ENCODE measurements at places on chromosomes 2 and 18.
A peak's percentile ranks its signal among the peaks of the same experiment; 100 is the strongest.

- H3K27me3 ChIP-seq, result no peaks in the 10 kb centered on the region
- H3K4me3 ChIP-seq, result no peak overlapping the region
- H3K36me3 ChIP-seq, result no peaks in the 10 kb centered on the region
- no peaks in the 10 kb centered on the region for H3K4me1 ChIP-seq
- DNase-seq, result no peak
- H3K27ac ChIP-seq, result no peak overlapping the region
These were observed 279.1 kb upstream of the CNTNAP5 start for GRCh38 chr2:123746006-123746405.

GRCh38 chr2:170530284-170530745 is 184.8 kb upstream of the SP5 start:
- no peaks in the 10 kb centered on the region for H3K36me3 ChIP-seq
- no peaks in the 10 kb centered on the region for H3K27me3 ChIP-seq
- DNase-seq, result peak; percentile 59
- no peak overlapping the region for H3K4me3 ChIP-seq

GRCh38 chr2:168311261-168311910 is 64.0 kb upstream of the STK39 start:
- no peaks in the 10 kb centered on the region for H3K36me3 ChIP-seq
- H3K4me3 ChIP-seq, result no peak overlapping the region
- no peak for DNase-seq
- no peaks in the 10 kb centered on the region for H3K4me1 ChIP-seq
- no peaks in the 10 kb centered on the region for H3K27me3 ChIP-seq

GRCh38 chr2:29317077-29317517 is 201.9 kb downstream of the CLIP4 start:
- no peaks in the 10 kb centered on the region for H3K27me3 ChIP-seq
- no peaks in the 10 kb centered on the region for H3K4me1 ChIP-seq
- no peak overlapping the region for H3K27ac ChIP-seq
- H3K4me3 ChIP-seq, result no peak overlapping the region

DNA sequence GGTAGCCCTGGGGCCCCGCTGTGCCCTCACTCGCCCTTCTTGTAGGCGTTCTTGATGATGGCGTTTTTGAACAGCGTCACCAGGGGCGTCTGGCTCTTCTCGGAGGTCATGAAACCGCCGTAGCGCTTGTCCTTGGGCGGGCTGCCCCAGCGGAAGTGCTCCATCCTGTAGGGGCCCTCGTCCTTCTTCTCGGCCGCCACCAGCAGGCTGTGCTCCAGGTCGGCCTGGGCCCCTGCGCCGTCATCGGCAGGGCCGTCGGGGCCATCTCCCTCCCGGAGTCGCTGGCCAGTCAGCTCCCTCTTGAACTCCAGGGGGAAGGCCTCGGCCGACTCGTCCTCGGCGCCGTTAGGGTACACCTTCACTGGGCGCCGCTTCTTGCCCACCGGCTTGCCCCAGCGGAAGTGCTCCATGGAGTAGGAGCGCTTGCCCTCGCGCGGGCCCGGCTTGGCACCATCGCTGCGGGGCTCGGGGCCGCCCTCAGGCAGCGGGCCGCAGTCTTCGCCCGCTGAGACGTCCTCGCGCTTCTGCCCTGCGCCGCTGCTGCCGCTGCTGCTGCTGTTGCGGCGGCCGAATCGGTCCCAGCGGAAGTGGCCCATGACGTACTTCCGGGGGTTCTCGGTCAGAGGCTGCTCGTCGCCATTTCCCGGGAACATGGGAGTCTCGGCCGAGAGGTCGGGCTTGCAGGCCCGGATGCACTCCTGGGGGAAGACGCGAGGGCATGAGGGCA is 7.2 kb downstream of the POMC start:
- H3K4me1 ChIP-seq, result no peaks in the 10 kb centered on the region
- H3K4me3 ChIP-seq, result peak overlapping the region; percentile 68
- no peak for DNase-seq
- no peaks in the 10 kb centered on the region for H3K36me3 ChIP-seq

- no peaks in the 10 kb centered on the region for H3K4me1 ChIP-seq
- no peak for DNase-seq
- peak overlapping the region; percentile 25 for H3K4me3 ChIP-seq
- H3K36me3 ChIP-seq, result no peaks in the 10 kb centered on the region
- peak overlapping the region; percentile 75 for H3K27ac ChIP-seq
- H3K27me3 ChIP-seq, result no peaks in the 10 kb centered on the region
These were observed 32.7 kb downstream of the QPCT start for GRCh38 chr2:37377187-37377532.

- H3K36me3 ChIP-seq, result no peaks in the 10 kb centered on the region
- no peaks in the 10 kb centered on the region for H3K4me1 ChIP-seq
- no peak overlapping the region for H3K27ac ChIP-seq
These were observed 182.0 kb upstream of the TRIB2 start for GRCh38 chr2:12534646-12535263.

- H3K36me3 ChIP-seq, result no peaks in the 10 kb centered on the region
- no peaks in the 10 kb centered on the region for H3K4me1 ChIP-seq
- DNase-seq, result no peak
- H3K27ac ChIP-seq, result no peak overlapping the region
These were observed 529.2 kb upstream of the ID2 start for GRCh38 chr2:8152392-8153257.

DNA sequence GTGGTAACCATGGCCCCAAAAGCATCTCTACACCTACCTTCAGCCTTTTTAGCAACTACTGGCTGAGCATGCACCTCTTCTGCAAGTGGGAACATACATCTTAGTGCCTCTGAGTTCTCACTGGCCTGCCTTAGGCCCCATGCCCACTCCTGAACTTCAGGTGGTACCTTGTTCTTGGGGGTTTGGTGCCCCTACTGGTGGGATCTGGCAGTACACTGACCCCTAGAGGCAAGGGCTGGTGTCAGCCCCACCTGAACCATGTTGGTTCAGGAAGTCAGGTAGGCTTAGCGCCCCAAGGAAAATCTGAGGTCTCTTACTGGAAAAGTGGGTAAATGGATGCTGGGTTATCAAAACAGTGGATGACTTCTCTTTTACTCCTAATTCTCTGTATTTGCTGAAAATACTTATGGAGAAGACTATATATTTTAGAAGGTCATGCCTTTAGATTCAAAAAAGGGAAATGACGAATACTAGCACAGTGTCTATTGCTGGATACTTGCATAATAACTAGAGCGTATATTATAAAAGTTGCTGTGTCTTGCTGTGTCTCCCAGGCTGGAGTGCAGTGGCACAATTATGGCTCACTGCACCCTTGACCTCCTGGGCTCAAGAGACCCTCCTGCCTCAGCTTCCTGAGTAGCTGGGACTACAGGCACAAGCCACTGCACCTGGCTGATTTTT is 84.6 kb downstream of the RAB31 start:
- no peak overlapping the region for H3K27ac ChIP-seq
- no peaks in the 10 kb centered on the region for H3K27me3 ChIP-seq
- H3K36me3 ChIP-seq, result no peaks in the 10 kb centered on the region
- H3K4me3 ChIP-seq, result no peak overlapping the region

GRCh38 chr18:50441501-50441900 is 66.7 kb downstream of the SKA1 start:
- no peak for DNase-seq
- no peaks in the 10 kb centered on the region for H3K4me1 ChIP-seq
- no peak overlapping the region for H3K4me3 ChIP-seq

GRCh38 chr18:5197461-5197860 is 404 bp upstream of the AKAIN1 start:
- no peak for DNase-seq
- no peak overlapping the region for H3K27ac ChIP-seq
- H3K4me1 ChIP-seq, result peaks cover 7% of the 10 kb centered on the region
- peaks cover 61% of the 10 kb centered on the region for H3K27me3 ChIP-seq
- no peak overlapping the region for H3K4me3 ChIP-seq

GRCh38 chr2:28430377-28430765 is 37.7 kb downstream of the FOSL2 start:
- H3K27me3 ChIP-seq, result no peaks in the 10 kb centered on the region
- no peaks in the 10 kb centered on the region for H3K36me3 ChIP-seq
- no peak overlapping the region for H3K4me3 ChIP-seq
- no peak for DNase-seq

DNA sequence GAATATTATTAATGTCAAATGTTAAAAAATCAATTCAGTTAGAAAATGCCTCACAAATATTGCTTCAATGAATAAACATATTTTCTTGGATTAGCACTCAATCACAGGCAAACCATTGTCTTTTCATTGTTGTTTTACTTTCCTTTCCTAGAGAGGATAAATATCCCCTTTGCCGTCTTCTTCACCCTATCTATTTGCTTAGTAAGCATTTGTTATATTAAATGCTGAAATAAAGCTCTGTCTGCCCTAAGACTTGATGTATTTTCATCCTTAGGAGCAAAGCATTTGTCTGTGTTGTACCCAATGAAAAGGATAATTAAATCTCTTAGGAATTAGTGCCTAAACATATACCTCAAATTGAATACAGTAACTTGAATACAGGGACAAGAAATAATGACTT is 1071.2 kb upstream of the GYPC start:
- H3K4me1 ChIP-seq, result no peaks in the 10 kb centered on the region
- H3K27ac ChIP-seq, result no peak overlapping the region
- no peaks in the 10 kb centered on the region for H3K27me3 ChIP-seq
- no peaks in the 10 kb centered on the region for H3K36me3 ChIP-seq
- H3K4me3 ChIP-seq, result no peak overlapping the region

DNA sequence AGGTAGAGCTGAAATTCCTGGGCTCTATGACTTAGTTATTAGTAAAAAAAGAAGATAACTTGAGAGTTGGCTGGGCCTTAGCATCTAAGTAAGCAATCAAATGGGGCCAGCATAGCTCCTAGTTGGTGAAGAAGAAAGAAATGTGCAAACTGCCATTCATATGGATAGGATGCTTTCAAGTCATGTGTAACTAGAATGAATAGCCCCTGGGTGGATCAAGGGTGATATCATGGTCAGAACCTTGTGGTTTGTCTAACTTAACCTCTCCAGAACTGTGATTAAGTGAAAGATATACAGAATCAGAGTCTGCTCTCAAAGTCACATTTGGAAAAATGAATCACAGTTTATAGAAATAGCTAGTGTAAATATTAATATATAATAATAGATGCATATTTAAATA is 198.7 kb upstream of the DTNA start:
- H3K27ac ChIP-seq, result no peak overlapping the region
- H3K4me3 ChIP-seq, result no peak overlapping the region
- no peaks in the 10 kb centered on the region for H3K4me1 ChIP-seq
- DNase-seq, result no peak

DNA sequence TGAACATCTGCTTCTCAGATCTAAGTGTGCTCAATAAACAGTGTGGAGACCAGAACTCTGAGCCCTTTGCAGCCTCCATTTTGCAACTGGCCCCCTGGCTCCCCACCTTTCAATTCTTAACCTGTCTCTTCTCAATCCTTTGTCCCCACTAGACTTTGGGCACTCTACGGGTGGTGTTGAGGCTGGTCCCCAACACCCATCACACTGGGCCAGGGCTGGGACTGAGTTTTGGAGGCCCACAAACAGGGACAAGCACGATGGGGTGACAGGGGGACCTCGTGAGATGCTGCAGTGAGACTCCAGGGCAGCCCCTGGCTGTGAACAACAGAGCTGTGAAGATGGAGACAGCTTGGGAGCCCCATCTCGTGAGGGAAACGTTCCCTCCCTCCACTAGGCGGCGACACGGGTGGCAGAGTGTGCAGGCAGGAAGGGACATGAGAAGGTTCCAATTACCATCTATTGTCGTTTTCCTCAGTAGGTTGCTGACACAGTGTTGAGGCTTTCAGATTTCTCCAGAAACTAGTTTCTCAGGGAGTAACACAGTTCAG is 1.2 kb downstream of the ANKMY1 start:
- no peaks in the 10 kb centered on the region for H3K27me3 ChIP-seq
- peaks cover 4% of the 10 kb centered on the region for H3K4me1 ChIP-seq
- no peaks in the 10 kb centered on the region for H3K36me3 ChIP-seq
- peak; percentile 50 for DNase-seq
- peak overlapping the region; percentile 64 for H3K4me3 ChIP-seq

GRCh38 chr2:58739033-58739432 is 497.9 kb upstream of the FANCL start:
- H3K4me1 ChIP-seq, result no peaks in the 10 kb centered on the region
- H3K4me3 ChIP-seq, result no peak overlapping the region
- no peak overlapping the region for H3K27ac ChIP-seq
- DNase-seq, result no peak
- no peaks in the 10 kb centered on the region for H3K36me3 ChIP-seq

DNA sequence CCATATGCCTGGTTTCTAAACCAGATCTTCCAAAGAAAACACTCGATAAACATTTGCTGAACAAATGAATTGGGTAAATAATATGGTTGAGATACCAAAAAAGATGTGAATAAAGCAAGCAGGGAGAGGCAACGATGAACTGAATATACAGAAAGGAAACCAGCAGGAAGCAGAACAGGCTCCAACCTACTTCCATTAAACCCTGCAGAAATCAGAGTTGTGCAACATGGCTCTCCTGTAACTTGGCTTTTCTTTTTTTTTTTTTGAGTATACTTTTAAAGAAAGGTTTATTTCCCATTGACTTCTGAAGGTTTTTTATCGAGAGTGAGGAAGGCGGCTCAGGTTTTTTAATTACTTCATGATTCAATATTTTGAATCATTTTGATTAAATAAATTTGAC is 23.5 kb downstream of the ITSN2 start:
- no peaks in the 10 kb centered on the region for H3K27me3 ChIP-seq
- DNase-seq, result no peak
- H3K36me3 ChIP-seq, result no peaks in the 10 kb centered on the region
- no peak overlapping the region for H3K27ac ChIP-seq
- H3K4me1 ChIP-seq, result no peaks in the 10 kb centered on the region

DNA sequence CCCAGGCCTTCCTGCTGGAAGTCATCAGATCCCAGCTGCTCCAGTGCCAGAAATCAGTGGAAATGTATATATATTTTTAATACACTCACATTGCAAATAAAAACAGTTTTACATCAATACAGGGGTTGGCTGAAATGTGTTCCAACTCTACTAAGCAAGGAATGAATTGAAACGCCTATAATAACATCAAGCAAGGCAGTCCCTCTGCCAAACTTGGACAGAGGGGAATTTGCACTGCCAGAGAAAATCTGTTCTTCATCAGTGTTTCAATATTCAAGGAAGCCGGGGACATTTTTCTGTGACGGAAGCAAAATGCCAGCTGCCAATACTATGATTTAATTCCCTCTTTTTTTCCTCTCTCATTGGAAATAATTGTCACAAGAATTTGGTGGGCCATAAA is 335.3 kb downstream of the TNS1 start:
- H3K27me3 ChIP-seq, result no peaks in the 10 kb centered on the region
- no peak overlapping the region for H3K4me3 ChIP-seq
- H3K36me3 ChIP-seq, result no peaks in the 10 kb centered on the region

- peaks cover 4% of the 10 kb centered on the region for H3K4me1 ChIP-seq
- no peak overlapping the region for H3K4me3 ChIP-seq
- DNase-seq, result no peak
- H3K27me3 ChIP-seq, result no peaks in the 10 kb centered on the region
These were observed 118.6 kb upstream of the PELI1 start for GRCh38 chr2:64262816-64263215.

GRCh38 chr18:395456-396250 is 104.8 kb downstream of the COLEC12 start:
- H3K36me3 ChIP-seq, result no peaks in the 10 kb centered on the region
- no peak overlapping the region for H3K27ac ChIP-seq
- no peaks in the 10 kb centered on the region for H3K4me1 ChIP-seq
- no peak overlapping the region for H3K4me3 ChIP-seq

Measured in breast epithelium (tissue), 4 donors.